ENCODE measurements at places on chromosomes 1 and 21.

DNA sequence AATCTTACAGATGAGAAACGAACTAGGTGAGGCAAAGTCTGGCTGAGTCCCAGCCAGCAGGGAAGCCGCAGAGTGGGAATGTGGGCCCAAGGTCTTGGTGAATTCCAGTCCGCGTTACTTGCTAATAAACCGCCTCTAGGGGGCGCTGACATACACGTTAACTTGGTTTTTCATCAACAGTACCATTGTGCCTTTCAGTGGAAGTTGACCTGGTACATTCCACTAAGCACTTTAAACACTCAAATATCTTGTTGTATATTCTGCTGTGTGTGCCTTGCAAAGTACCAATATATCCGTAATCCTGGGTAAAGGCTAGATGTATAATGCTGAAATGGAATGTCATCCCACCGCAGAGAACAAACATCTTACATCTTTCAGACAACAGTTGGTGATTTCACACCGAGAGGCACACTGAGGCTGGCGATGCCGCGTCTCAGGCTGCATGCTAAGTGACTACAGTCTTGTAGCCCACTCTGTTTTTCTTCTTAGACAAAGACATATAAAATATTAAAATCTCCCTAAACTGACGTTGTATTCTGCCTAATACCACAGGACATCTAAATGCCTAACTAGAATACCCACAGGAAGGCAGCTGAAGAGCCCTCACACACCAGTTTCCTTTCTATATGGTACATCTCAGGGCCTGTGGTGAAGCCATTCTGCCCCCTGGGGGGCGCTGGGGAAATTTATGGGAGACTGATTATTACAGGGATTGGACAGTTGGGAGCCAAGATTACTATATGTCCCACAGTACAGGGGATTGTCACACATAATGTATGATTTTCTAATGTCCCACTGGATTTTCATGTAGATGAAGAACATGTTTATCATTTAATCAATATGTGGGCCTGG, 49.2 kb upstream of the C1orf198 start:
- peak; percentile 82 for DNase-seq

DNA sequence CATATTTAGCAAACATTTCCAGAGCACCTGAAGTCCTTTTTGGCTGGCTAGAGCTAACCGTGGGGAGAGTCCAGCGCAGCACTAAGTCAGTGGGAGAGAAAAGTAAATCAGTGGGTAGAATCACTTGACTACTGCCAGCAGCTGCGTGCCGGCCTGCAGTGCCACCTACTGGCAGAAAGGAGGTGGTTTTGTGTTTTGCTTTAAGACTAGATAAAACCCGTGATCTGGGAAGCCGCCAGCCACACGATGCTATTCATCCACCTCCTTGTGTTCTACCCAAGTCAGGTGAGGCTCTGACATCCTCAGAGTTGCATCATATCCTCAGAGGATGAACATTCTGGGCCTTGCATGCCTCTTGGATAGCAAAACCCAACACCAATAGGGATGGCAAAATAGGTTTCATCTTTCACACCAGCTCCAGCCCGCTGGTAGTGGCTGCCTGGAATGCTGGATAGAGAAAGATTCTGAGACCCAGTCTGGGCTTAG, 14.1 kb upstream of the HEYL start:
- DNase-seq = peak; percentile 86

DNA sequence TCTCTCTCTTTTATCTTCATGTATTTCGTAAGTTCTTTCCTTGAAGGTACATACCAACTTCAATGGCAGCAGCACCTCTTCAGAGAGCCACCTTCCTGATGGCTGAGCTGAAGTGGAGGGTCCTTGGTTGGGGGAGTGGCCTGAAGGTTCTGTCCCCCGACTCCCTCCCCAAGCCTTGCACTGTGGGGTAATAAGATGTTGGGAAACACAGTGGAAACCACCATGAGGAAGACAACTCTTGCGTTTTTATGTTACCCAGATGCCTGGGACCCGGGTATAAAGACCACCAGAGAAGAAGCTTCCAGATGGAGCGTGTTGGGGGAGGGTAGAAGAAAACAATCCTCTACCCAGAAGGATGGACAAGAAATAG, 794 bp downstream of the KRTAP12-3 start:
- DNase-seq = no peak

GRCh38 chr1:8107897-8108296, 81.8 kb upstream of the ERRFI1 start:
- no peak for DNase-seq

- DNase-seq = peak; percentile 27
These were observed 23.4 kb downstream of the KCNQ4 start for GRCh38 chr1:40806731-40807695.

DNA sequence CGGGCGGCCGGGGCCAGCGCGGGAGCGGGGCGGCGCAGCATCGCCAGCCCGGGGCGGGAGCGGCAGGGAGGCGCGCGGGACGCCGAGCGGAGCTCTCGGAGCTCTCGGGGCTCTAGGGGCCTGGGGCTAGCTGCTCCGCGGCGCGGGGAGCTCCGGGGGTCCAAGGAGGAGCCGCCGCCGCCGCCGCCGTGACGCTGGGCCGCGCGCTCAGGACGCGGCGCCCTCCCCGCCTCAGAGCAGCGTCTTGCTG, 147 bp downstream of the CLSTN1 start:
- no peak for DNase-seq

- DNase-seq = no peak
These were observed 36.6 kb downstream of the VANGL2 start for GRCh38 chr1:160436966-160437365.

DNA sequence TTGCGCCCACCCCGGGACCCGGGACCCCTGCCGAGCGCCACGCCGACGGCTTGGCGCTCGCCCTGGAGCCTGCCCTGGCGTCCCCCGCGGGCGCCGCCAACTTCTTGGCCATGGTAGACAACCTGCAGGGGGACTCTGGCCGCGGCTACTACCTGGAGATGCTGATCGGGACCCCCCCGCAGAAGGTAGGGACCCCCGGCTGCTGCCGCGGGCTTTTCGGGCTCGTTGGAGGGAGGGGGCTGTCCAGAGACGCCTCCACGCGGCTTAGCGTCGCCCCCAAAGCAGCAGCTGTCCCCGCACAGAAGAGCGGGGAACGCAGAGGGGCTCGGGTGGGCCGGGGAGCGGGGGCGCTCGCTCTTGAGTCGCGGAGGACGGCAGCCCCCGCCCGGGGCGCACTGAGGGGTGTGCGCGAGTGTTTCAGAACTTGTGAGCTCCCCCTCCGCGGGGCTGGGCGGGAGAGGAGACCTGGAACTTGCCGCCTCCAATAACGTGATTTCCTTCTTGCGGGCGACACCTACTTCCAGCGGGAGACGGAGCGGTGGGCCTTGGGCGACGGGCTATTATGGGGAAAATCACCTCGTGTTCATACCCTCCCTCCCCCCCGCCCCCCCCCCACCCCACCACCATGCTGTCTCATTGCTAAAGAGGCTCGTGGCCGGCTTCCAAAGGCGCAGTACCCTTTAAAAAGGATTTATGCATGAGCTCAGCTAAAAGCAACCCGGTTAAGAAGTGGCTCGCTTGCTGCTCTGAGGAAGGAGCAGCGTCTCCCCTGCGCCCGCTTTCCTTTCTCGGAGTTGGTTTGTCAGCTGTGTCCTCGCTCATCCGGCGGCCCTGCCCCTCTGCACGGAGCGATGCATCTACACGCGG, 664 bp downstream of the BACE2 start:
- peak; percentile 69 for DNase-seq

- DNase-seq = peak; percentile 93
These were observed 38.9 kb downstream of the WARS2 start for GRCh38 chr1:119101563-119101962.

DNA sequence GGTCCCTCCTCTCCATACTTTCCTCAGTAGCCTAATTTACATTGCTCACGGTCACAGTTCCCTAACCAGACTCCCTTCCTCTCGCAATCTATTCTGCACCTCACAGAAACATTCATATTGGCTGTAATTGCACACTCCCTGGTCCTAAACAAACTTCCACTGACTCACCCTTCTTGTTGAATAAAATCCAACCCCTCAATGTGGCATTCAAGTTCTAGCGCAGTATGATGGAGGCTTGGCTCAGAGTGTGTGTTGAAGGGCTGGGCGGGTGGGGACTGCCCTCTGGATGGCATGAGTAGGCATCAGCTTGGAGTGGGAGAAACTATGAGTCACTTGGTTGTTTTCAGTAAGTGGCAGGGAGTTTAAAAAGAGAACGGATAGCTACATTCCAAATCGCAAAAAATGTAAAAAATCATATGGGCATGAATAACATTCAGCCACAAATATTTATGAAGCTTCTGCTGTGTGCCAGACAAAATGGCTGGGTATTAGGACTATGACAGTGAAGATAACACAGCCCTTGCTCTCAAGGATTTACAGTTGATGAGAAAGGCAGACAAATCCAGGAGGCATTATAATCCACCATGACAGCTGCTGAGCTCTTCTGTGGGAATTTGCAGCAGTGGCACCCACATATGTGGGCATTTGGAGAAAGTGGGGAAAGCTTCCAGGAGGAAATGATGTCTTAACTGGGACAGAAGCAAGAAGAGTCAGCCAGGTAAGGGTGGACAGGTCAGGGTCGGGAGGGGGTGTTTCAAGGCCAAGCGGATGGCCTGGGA, 42.2 kb upstream of the LYST start:
- peak; percentile 78 for DNase-seq

- no peak for DNase-seq
These were observed 4.0 kb upstream of the LAPTM5 start for GRCh38 chr1:30761381-30762151.

DNA sequence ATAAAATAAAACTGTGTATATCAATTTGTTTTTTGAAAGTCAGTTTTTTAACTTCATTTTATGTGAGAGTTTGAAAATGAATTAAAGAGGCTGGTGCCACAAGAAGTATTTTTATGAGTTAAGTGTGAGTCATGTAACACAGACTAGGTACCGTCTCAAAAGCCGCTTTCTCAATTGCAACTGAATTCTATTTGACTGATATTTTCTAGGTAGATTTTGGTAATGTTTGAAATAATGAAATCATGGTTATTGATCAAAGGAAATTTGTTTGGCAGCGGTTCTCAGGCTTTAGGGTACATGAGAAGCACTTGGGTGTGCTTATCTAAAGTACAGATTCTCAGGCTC, 4.6 kb downstream of the SNX27 start:
- DNase-seq = peak; percentile 56

- no peak for DNase-seq
These were observed 20.8 kb upstream of the TENT5C start for GRCh38 chr1:117585086-117585485.

GRCh38 chr1:56880774-56881173, 26.2 kb downstream of the C8A start:
- no peak for DNase-seq

GRCh38 chr1:24972221-24972914, 42.3 kb upstream of the RUNX3 start:
- DNase-seq = no peak

- DNase-seq = peak; percentile 80
These were observed 9.8 kb upstream of the FNBP1L start for GRCh38 chr1:93437976-93438605.

GRCh38 chr1:85465786-85466134, 801 bp upstream of the DDAH1 start:
- peak; percentile 28 for DNase-seq

Measured in cardiac fibroblast (primary cell).